NAMALWA (cell line): ENCODE measurements at places on chromosomes 13 and 19.

GRCh38 chr13:103272770-103273169 is 206.6 kb upstream of the SLC10A2 start:
- DNase-seq = no peak

DNA sequence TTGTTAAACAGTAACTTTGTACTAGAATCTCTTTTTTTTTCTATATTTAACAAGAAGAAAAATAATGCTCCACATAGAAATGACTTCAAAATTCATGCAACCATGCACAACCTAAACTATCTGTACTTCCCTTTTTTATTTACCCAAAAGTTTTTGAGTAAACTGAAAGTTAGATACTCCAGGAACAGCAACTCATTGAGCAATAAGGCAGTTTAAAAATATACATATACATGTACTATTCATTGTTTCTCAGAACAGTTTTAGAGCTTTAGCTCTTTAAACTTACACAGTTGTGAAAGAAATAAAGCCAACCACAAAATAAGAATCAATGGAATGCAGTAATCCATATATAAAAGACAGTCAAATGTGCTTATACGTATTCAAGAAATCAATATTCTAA is 39.2 kb downstream of the MTMR6 start:
- peak; percentile 30 for DNase-seq

DNA sequence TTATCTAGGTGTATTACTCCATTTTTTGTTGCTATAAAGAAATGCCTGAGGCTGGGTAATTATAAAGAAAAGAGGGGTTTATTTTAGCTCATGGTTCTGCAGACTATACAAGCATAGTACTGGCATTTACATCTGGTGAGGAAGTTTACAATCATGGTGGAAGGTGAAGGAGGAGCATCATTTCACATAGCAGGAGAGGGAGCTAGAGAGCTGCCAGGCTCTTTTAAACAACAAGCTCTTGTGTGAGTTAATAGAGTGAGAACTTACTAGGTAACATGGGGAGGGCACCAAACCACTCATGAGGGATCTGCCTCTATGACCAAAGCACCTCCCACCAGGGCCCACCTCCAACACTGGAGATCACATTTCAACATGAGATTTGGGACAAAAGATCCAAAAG is 221.7 kb upstream of the GPC6 start:
- peak; percentile 35 for DNase-seq

DNA sequence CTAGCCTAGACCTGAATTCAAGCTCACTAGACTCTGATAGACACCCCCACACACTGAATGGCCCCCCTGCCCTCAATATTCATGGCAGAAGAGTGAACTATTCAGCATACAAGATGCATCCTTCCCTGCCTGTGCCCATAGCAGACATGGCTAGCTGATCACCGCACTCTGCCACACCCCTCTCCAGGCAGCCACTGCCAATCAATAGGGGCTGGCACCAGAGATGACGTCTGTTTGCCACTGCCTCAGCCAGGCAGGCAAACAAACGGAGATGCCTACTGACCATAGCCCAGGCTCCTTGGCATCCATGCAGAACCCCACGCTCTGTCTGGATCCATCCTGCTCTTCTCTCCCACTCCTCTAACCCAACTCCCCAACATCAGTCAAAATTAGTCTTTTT is 13.8 kb upstream of the NPAS1 start:
- peak; percentile 48 for DNase-seq

- DNase-seq = no peak
These were observed 53.3 kb downstream of the PARP4 start for GRCh38 chr13:24459234-24459633.

DNA sequence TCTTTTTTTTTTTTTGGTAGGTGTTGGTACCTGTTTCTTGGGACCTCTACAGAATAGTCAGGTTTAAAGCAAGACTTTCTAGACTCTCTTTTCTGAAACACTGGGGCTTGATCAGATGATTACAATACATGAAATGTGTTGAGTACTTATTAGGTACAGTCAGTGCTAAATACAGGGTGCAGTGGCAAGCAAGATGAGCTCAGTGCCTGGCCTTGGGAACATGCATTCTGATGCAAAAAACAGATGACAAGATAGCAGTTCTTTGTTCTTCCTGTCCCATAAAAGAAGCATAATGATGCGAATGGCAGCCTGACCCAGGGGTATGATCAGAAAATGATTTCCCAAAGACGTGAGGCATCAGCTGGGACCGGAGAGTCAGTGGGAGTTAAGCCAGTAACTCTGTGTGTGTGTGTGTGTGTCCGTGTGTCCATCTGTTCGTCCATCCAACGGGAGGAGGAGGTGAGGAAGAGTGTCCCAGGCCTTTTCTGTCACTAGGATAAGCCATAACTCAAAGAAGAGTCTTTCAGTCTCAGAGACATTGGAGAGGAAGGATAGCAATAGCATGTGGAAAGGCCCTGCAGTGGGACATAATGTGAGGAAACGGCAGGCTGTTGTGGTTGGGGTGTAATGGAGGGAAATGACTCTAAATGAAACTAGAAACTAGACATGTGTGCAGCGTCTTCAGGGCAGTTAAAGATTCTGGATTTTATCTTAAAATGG is 32.2 kb downstream of the SLAIN1 start:
- DNase-seq = no peak

DNA sequence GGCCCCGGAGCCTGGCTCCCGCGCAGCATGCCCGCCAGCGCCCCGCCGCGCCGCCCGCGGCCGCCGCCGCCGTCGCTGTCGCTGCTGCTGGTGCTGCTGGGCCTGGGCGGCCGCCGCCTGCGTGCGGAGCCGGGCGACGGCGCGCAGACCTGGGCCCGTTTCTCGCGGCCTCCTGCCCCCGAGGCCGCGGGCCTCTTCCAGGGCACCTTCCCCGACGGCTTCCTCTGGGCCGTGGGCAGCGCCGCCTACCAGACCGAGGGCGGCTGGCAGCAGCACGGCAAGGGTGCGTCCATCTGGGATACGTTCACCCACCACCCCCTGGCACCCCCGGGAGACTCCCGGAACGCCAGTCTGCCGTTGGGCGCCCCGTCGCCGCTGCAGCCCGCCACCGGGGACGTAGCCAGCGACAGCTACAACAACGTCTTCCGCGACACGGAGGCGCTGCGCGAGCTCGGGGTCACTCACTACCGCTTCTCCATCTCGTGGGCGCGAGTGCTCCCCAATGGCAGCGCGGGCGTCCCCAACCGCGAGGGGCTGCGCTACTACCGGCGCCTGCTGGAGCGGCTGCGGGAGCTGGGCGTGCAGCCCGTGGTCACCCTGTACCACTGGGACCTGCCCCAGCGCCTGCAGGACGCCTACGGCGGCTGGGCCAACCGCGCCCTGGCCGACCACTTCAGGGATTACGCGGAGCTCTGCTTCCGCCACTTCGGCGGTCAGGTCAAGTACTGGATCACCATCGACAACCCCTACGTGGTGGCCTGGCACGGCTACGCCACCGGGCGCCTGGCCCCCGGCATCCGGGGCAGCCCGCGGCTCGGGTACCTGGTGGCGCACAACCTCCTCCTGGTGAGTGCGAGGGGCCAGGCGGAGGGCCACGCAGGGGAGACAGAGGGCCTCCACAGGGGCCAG is at the start of gene KL:
Gene KL, plus strand, starts transcription at position 10 of the 909 bp plus-strand sequence. Its CDS starts 18 bp downstream, at position 28.
- DNase-seq = no peak
